ENCODE measurements at places on chromosomes 11 and 22. TPM values are rescaled to one million over a fixed set of nuclear protein-coding genes. Genes with fewer than 3 reads are reported as not detected.
A peak's percentile ranks its signal among the peaks of the same experiment; 100 is the strongest.

DNA sequence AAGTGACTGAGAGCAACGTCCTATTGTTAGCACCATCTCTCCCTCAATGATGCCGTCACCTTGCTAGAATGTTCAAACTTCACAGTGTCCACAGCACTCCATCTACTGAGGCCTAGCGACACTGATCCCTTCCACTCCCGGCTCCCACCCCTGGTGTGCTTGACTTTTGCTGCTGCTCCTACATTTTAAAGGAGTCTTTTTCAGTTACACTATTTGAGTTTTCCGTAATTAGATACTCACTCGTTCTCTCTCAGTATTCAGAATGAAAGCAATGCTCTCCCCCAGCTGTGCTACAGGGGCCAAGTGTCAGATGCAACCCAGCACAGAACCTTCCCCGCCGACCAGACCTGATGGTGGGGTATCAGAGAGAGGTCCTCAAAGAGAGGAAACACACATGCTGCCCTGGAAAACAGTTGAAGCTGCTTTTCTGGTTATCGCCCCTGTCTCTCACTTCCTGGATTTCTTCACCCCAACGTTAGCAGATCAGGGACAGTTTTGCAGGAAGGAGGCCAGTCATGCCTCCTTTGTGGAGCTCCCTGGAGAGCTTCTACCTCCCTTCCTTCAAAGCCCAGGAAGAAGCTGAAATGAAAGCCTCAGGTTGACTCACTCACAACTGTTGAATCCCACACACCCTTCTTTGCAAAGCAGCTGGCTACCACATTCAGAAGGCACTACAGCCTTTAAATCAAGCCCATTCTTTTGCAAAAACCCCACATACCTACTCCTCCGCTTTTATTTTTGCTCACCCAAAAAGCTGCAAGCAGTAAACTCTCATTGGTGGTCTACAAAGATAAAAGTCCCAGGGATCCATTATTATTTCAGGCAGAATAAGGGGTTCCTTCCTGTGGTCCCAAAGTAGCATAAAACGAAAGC, 23.5 kb downstream of the LARGE1 start:
- H3K4me3 ChIP-seq, result no peak overlapping the region
- no peak overlapping the region for H3K27ac ChIP-seq
- no peaks in the 10 kb centered on the region for H3K27me3 ChIP-seq
- DNase-seq, result no peak
- H3K4me1 ChIP-seq, result no peaks in the 10 kb centered on the region

- no peak within 1 kb of the TSS for H3K27ac ChIP-seq
- H3K36me3 ChIP-seq, result no peaks in the 10 kb centered on the region
- peak within 1 kb of the TSS; percentile 56 for H3K4me3 ChIP-seq
- H3K27me3 ChIP-seq, result peaks cover 71% of the 10 kb centered on the region
These were observed at the start of gene KREMEN1 for GRCh38 chr22:29072979-29073617. KREMEN1 (plus strand) TSS chr22:29073035; CDS start chr22:29073131, 96 bp downstream.

DNA sequence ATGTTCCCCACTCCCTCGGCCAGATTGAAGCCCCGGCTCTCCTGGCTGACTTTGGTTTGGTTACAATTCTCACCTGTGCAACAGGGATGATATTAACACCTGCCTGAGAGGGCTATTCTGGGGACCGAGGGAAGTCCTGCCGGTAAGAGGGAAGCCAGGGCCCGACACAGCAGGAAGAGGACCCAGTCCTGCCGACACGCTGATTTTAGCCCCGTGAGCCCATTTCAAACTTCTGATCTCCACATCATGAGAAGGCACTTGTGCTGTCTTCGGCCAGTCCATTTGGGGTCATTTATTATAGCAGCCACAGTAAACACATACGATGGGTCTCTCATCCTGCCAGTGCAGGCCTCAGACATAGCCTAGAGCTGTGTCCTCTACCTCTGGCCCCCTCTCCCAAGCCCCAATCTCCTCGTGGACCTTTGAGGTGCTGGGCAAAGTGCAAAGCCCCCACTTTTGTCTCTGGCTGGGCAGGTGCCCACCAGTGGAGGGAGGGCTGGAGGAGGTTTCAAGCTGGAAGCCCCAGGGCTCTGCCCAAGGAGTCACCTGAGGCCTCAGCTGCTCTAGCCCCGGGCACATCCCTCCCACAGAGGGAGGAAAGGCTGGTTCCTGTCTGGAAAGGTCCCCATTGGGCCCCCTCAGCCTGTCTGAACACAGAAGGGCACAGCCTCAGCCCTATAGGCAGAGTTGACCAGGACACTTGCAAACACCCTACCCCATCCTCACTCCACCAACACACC, 59.1 kb upstream of the FGF3 start:
- DNase-seq, result no peak
- no peak overlapping the region for H3K4me3 ChIP-seq
- H3K4me1 ChIP-seq, result no peaks in the 10 kb centered on the region
- H3K36me3 ChIP-seq, result no peaks in the 10 kb centered on the region

Gene RTN4R
- total RNA-seq, result 4.0 TPM

Gene SHANK2
- not detected for total RNA-seq

Gene PATE3
- total RNA-seq, result not detected

All from activated CD4-positive, alpha-beta T cell treated with anti-CD3 and anti-CD28 coated beads, Interleukin-2, amount 10 ng/mL, durations not matched to agents 7 days and 5 days (primary cell).